ENCODE measurements at places on chromosomes 2 and 18.

GRCh38 chr2:56208380-56208779 lies 24.6 kb downstream of the CCDC85A start:
- DNase-seq: no peak

GRCh38 chr18:32877371-32877770 lies 104.5 kb upstream of the KLHL14 start:
- no peak for DNase-seq

- no peak for DNase-seq
These were observed 37.4 kb upstream of the RAPGEF4 start for GRCh38 chr2:172698041-172698863.

GRCh38 chr18:11671156-11671555 lies 17.9 kb upstream of the GNAL start:
- DNase-seq: no peak

- no peak for DNase-seq
These were observed 537 bp upstream of the STAT4 start for GRCh38 chr2:191151331-191151730.

DNA sequence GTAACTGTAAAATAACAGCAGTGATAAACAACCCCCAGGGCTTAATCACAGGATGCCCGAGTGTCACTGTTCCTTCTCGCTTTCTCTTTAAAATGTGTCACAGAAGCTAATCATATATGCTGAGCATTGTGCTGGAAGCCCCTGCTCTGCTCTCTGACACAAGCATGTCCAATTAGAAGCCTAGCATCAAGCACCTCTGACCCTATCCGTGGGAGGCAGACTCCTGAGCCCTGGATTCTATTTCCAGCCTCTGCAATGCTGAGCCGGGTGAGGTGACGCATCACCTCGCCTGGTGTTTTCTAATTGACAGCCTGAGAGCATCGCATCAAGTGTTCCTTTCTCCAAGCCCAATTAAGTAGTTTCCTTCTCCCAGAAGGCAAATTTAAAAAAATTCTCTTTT lies 19.7 kb upstream of the SCG2 start:
- DNase-seq: no peak

DNA sequence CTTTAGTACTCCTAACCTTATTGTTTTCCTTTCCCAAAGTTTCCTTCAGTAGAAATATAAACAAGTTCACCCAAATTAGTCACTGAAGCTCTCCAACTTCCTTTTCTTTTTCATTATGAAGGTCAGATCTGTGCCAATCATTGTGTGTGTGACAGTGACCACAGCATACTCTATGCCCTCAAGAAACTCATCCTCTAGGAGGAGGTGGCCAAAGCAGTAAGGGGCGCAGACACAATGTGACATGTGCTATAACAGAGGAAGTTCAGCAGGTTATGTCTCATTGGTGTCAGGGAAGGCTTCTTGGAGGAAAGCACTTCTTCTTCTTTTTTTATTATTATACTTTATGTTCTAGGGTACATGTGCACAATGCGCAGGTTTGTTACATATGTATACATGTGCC lies 60.0 kb upstream of the PSME4 start:
- no peak for DNase-seq

DNA sequence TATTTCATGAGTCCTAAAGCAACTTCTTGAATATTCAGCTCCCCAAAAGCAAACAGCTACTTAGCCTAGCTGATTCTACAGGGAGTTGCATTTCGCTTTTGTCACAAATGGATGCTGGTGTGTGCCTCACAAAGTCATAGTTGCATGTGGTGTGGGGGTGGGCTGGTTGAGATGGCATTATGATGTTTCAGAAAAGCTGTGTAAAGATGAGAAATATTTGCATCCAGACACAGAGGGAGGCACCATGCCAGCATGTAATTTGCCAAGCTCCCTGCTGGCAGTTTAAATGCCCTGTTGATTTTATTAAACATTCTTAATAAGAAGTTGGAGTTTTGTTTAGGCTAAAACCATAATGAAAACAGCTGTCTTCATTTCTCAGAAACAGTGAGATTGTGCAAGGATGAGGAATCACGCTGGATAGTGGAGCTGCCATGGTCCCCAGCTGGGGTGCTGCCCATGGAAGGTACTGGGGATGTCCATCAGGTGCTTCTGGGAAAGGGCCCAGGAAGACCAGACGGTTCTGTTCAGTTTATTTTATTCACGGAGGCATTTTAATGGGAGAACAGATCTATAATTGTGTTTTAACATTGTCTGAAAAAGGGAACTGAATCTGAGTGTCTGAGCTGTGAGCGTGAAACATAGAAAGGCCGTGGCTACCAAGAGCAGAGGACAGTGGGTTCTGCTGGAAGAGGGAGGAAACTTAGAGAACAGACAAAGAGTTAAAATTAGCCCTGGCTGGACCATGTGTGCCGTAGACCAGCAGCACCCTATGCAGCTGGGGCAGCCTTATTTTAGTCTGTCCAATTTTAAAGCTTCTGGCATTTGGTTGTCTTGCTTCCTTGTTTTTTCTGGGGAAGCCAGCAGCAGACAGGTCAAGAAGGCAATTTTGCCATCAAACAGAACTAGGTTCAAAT lies 177.1 kb downstream of the FAM210A start:
- no peak for DNase-seq

DNA sequence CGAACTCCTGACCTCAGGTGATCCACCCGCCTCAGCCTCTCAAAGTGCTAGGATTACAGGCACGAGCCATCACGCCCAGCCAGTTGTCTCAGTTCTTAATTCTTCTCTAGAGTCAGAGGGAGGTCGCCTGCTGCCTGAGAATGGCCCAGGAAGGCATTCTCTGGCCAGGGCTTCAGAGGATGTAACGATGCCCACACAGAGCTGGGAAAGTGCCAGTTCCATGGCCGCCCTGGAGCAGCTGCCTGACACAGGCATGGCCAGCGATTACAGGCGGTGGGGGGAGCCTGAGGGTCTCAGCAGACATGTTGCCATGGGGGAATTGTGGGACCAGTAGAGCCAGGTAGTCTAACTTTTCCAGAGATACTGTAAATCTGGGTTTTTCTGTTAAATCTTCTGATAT lies 25.6 kb upstream of the DNMT3A start:
- DNase-seq: no peak

- DNase-seq: no peak
These were observed 5.1 kb upstream of the OTOF start for GRCh38 chr2:26483027-26483326.

Data from renal cortex interstitium (tissue), 15 donors.